ENCODE measurements at places on chromosomes 12 and 14.

GRCh38 chr14:53108292-53109104, 44.6 kb downstream of the DDHD1 start:
- peak; percentile 58 for DNase-seq

DNA sequence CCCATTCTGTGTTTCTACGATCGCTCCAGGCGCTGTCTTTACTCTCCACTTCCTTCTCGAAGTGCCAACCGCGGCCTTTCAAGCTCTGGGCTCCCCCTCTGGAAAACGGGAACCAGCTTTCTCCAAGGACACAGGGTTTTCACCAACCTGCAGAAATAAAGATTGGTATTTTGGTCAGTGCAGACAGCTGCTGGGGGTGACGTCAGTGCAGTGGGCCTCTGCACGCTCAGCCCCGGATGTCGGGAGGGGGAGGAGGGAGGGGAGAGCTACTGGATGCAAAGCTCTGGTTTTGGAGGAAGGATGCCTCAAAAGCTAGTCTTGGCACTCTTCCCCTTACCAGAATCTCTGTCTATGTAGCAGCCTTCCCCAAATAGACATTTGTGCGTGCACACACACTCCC, 19.9 kb downstream of the HRK start:
- peak; percentile 66 for DNase-seq

DNA sequence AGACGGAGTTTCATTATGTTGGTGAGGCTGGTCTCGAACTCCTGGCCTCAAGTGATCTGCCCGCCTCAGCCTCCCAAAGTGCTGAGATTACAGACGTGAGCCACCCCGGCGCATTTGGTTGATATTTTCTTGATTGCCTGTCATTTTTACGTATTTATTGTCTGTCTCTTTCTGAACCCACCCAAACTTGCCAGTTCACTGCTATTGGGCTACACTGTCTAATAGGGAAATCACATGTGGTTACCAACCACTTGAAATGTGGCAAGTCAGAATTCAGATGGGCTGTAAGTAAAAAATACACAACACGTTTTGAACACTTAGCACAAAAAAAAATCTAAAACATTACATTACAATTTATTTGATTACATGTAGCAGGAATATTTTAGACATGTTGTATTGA, 2.1 kb downstream of the WSB2 start:
- DNase-seq, result no peak

GRCh38 chr14:102902523-102903247, 19.8 kb upstream of the AMN start:
- DNase-seq, result no peak

DNA sequence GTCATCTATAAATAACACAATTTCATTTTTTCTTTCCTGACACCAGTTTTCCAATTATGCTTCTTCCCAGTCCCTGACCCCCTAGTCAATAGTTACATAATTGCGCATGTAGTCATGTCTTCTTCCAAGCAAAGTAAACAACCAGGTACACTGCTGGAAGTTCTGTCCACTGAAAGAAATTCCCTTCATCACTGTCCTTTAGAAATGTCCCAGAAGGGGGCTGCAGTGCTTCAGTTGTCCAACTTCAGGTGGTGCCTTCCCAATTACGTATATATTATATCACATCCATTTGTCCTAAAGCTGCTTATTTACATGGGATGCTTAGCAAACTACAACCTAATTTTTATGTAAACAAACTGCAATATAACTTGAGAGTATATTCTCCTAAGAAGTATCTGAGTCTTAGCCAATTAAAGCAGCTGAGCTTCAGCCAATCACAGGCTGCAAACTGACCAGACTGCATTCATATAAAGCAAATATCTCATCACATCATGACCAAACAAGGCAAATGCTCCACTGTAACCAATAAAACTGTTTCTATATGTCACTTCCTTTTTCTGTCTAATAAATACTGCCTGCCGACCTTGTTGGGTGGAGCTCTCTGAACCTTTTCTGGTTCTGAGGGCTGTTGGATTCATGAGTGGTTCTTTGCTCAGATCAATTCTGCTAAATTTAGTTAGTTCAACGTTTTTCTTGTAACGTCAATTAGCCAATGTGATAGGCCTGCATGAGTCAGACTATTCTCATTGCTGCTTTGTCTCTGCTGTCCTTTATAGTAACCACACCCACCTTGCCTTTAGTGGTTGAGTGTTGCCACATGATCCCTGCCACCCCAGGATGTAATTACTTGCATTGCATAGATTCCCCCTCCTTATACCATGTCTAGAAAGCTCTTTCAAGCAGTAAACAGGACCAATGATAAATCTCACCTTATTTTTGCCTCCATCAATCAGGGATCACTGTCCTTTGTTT, 239.3 kb downstream of the ALG10B start:
- DNase-seq, result no peak

DNA sequence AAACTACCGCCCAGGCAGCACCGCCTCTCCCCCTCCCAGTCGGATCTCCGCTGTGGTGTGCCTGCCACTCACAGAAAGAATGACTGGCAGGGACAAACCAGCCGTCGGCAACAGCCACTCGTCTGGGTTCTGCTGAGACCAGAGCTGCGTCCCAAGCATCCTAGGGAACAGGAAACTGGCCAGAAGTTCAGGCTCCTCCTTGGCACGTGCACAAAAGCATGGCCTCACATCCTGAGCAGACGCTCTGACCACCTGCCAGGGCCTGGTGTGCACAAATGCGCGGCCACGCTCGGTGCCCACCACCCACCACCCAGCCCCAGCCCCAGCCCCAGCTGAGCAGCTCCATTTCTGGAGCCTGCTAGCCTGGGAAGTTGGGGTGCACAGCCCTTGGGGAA, 214.8 kb downstream of the DPF3 start:
- DNase-seq, result no peak

DNA sequence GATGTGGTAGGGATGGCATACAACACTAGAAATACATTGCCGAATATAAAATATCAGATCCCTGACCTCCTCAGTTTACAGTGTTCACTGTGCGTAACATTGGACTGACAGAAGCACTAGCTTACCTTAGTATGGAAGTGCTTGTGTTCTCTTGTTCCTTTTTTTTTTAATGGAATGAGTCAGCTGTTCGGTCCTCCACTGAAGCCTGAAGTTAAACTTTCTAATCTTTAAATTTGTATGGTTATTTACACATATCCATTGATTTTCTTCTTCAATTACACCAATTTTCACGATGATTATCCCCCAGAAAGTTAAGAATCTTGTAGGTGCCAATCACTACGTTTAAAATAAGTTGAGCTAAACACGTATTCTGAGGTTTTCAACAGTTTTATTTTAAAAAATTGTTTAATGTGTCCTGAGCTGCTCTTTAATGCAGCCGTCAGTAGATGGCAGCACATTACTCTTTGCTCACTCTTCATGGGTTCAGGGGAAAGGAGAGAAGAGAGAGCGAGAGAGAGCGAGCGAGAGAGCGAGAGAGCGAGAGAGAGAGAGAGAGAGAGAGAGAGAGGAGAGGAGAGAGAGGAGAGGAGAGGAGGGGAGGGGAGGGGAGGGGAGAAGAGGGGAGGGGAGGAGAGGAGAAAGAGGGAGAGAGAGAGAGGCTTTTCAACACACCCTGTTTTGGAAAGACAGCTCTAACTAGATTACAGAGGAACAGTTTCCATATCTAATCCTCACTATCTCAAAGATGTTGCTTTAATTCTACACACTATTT, 134.7 kb upstream of the SCAF11 start:
- peak; percentile 84 for DNase-seq

GRCh38 chr12:93376436-93377251, 1.1 kb upstream of the NUDT4 start:
- no peak for DNase-seq

GRCh38 chr12:19997656-19998400, 370.5 kb upstream of the PDE3A start:
- DNase-seq, result no peak

- peak; percentile 64 for DNase-seq
These were observed 75.2 kb upstream of the TMCC3 start for GRCh38 chr12:94725375-94726168.

- no peak for DNase-seq
These were observed 1.5 kb downstream of the WNK1 start for GRCh38 chr12:753611-754472.

DNA sequence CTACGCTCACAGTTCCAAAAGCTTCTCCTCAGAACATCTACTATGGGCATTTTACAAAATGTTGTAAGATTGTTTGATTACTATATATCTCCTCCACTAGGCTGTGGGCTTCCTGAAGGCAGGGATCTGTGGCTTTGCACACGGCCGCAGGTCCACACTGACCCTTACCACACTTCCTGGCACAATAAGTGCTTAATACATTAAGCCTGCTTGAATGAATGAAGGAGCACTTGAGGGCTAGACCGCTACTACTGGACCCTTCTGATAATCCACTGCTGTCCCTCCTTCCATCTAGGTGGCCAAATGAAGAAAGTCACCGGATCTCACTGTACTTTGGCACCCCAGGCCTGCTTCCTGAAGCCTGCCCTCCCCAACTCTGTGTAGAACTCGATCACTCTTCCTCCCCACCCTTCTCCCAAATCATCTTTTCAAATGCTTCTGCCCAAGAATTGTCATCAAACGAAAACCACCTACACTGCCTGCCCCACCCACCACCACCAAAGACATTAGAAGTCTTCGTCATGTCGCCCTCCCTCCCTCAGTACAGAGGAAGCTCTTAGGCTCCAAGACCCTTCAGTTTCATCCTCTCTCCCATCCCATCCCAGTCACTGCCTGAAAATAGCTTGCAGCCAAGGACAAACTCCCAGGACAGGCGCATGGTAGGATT, 596 bp upstream of the ZBTB39 start:
- DNase-seq, result no peak

DNA sequence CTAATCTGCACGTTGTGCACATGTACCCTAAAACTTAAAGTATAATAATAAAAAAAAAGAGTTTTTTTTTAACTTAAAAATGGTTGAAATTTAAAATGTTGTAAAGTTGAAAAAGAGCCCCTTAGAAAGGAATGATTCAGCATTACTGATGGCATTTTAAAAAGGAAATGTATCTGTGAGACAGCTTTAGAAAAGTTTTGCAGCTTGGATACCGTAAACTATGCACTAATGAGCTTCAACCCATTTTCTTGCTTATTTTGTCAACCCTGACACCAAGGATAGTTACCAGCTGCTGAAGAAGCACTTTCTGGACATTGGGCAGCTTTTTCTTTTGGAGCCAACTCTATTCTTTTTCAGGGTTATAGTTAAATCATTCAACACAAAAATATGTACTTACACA, 4.3 kb downstream of the BICD1 start:
- peak; percentile 50 for DNase-seq

GRCh38 chr14:105475269-105476096, 862 bp downstream of the CRIP2 start:
- DNase-seq, result peak; percentile 60

- DNase-seq, result peak; percentile 85
These were observed 28.4 kb upstream of the FOXN3 start for GRCh38 chr14:89445273-89445973.

- DNase-seq, result peak; percentile 75
These were observed 2.6 kb downstream of the GPR68 start for GRCh38 chr14:91241863-91242262.

DNA sequence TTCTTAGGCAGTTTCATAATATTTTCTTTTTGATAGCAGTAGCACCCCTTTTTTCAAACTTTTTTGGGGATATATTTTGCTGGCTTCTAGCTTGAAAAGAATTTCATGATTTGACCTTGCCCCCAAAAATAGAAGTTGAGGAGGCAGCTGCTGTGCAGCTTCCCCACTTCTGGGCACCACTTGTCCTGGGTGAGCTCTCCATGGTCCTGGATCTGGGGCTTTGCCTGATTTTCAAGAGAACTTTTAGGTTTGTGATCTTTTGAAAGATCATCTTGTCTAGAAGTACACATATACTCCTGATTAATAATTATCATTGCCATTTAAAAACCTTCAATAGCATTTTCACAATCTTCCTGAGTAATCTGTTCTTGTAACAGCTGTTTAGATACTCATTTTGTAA, 271.6 kb downstream of the NPAS3 start:
- peak; percentile 53 for DNase-seq
